ENCODE measurements at places on chromosomes 3 and 15.

DNA sequence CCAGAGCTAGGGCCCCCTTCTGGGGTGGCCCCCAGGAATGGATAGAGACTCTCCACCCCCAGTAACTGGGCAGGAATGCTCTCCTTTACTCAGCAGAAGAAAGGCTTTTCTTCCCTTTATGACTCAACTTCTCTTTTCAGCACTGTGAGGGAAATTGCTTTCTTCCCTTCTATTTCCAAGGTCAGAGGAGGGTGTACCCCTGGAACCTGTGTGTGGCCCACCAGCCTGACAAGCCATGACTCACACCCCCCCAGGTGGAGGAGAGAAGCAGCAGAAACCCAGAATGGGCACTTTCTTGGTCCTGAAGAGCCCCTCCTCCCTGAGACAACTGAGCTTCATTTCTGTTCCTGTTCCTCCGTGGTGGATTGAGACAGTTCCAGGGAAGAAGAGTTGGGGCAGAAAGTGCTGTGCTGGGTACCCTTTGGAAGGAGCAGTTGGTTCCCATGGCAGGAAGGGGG lies 2.7 kb upstream of the ANKRD63 start:
- no peak for DNase-seq

- DNase-seq, result no peak
Observed at GRCh38 chr15:93144463-93145236, 55.6 kb upstream of the RGMA start.

- DNase-seq, result no peak
Observed at GRCh38 chr3:169143506-169143905, 520.0 kb downstream of the MECOM start.

GRCh38 chr3:157585386-157585785 lies 82.2 kb upstream of the VEPH1 start:
- no peak for DNase-seq

DNA sequence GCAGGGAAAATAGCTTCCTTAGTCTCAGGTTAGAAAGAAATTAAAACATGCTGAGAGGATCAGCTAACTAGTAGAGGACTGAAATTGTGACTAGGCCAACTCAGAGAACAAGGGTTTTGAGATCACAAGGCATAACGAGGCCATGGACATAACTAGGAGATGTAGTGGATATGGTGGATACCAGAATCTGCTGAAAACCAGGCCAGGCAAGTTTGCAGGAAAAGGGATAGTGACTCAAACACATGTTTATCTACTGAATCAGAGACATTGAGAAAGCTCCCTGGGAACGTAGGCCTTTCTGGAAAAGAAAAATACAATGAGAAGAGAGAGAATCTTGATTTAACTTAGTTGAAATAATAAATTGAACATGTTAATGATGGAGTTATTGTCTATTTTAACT lies 326.5 kb upstream of the GBE1 start:
- no peak for DNase-seq

- DNase-seq, result no peak
Observed at GRCh38 chr3:143103652-143104051, 15.9 kb upstream of the CHST2 start.

DNA sequence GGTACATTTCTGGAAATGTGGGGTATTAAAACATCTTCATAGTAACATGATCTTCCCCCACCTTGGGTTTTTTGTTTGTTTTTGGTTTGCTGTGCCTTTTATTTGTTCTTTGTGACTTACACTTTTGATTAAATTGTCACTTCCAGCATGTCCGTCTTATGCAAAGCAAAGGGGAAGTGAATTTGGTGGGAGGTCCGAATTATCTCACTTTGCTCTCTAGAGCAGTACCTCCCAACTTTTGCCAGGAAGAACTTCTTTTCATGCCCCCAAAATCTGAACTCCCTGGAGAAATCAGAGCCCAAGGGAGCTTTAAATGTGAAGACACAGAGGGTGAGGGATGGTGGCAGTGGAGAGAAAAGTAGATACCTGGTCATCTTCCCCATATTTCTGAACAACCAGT lies 173.1 kb downstream of the IL5RA start:
- no peak for DNase-seq

DNA sequence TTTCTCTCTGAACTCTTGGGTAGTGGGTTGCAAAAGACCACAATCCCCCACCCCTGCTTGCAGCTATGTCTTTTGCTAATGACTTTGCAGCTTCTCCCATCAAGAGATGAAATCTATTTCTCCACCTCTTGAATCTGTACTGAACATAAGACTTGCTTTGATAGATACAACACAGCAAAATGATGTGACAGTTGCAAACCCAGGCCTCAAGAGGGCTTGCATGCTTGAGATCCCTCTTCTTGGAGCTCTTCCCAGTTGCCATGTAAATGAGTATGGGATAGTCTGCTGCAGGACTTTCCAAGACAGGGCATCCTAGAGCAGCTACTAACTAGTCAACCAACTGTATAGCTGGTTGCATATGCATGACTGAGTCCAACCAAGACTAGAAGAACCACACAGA lies 783.6 kb downstream of the PDCD6IP start:
- no peak for DNase-seq

DNA sequence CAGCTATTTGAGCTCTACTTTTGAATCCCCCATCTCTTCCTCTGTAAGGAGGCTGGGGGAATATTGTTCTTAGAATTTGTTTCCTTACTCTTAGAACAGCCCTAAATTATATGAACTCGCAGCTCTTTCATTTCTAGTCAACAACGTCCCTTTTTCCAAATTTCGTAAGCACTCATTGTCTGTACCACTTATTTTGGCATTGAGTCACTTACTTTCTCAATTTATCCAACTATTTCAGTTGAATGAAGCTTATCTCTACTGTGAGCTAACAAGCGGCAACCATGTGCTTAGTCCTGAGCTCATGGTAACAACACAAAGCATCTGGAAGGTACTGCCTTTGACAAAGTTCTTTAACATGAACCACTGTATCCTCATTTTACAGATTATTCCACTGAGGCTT lies 191.1 kb downstream of the GREM1 start:
- no peak for DNase-seq

- DNase-seq, result no peak
Observed at GRCh38 chr15:69149163-69149562, 11.3 kb upstream of the GLCE start.
